ENCODE measurements at places on chromosomes 16 and 17.

DNA sequence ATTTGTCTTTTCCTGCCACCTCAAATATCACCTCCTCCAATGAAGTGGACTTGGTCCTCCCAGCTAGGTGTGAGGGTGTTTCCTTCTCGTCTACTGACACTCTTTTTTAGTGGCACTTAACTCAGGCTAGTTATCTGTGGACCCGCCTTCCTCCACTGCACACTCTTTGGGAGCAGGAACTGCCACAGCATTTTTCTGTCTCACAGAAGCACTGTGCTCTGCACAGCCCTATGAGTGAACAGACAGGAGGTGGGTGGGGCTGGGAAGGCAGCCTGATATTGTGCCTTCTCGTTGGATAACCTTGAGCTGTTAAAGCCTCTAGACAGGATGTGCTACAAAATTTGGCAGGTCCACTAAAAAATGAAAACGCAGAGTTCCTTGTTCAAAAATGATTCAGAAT lies 31.9 kb upstream of the HOXB13 start:
- DNase-seq: no peak

DNA sequence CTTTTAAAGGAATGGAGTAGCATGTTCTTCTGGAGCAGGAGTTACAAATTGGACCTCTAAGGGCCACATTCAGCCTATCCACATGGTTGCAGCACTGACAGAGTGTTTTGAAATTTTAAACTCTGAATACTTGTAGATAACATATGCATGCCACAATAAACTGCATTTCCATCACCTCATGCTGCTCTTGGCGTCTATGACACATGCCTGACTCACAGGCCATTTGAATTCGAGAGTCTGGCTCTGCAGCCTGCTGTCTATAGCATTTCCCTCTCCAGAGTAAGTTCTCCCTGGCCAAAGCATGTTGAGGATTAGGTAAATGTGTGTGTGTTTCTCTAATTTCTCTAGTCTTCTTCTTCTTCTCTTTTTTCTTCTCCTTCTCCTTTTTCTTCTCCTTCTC lies 28.7 kb upstream of the MYOCD start:
- DNase-seq: no peak

- no peak for DNase-seq
These were observed 32.5 kb upstream of the SNN start for GRCh38 chr16:11635679-11636171.

- DNase-seq: no peak
These were observed 3.0 kb upstream of the CD68 start for GRCh38 chr17:7576432-7576937.

- peak; percentile 73 for DNase-seq
These were observed 32.1 kb upstream of the FBXW10B start for GRCh38 chr17:15651583-15652110.

- peak; percentile 51 for DNase-seq
These were observed 29.7 kb downstream of the DCAKD start for GRCh38 chr17:45021607-45022287.

DNA sequence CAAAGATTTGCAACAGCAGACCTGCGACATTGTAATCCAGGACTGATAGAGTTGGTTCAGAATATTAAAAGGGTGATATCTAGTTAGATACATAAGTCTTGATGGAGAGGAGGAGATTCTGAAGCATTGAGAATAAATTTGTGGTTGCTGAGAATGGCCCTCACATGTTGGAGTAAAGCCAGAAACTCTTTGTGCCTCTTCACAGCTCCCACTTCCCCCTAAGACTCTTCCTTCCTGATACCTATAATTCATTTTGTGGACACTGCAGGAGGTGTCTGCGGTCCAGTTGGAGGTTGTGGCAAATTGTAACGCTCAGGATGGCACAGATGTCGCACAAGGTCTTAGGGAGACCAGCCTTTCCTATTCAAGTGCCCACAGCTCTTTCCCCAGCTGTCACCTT lies 17.5 kb downstream of the WWOX start:
- no peak for DNase-seq

GRCh38 chr16:24036038-24036543 lies 200.3 kb downstream of the PRKCB start:
- no peak for DNase-seq
